Posterior vena cava (tissue), 2 donors: ENCODE measurements at places on chromosomes 1 and 21. TPM values are rescaled to one million over a fixed set of nuclear protein-coding genes. Genes with fewer than 3 reads are reported as not detected.

DNA sequence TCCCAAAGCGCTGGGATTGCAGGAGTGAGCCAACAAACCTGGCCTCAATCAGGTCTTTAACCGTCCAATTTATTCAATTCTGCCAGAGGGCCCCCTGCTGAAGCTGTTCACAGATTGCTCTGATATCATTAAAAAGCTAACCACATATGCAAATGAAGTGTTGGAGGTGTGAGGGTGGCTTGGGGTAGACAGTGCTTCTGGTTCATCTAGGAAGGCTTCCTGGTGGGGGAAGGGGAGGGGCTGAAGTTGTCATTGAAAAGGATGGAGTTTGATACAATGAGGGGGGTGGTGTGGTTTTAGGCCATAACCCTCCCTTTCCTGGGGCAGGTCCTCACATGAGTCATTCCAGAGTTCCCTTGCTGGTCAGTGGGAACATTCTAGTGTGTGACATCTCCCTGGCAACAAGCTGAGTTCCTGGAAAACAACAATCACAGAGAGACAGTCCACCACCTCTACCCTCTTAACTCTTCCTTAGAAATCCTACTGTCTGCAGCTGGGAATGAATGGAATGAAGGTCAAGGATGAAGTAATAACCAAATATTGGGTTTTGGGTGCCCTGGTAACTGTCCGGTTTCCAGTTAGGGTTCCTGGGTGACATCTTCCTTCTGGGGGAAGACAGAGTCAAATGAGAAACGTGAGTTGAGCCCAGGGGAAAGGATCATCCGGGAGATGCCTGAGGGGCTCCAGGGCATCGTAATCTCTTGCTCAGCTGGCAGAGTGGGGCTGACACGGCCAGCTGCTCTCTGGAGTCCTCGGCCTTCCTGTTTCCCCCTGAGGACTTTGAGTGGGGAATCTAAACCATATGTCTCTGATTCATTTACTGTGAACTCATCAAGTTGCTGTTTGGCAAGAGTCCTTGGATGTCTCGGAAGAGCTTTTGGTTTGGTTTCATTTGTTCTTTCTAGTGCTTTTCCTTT, 32.2 kb downstream of the BATF3 start:
- DNase-seq, result no peak

The TNFRSF8 gene
- 1.00 TPM for total RNA-seq

DNA sequence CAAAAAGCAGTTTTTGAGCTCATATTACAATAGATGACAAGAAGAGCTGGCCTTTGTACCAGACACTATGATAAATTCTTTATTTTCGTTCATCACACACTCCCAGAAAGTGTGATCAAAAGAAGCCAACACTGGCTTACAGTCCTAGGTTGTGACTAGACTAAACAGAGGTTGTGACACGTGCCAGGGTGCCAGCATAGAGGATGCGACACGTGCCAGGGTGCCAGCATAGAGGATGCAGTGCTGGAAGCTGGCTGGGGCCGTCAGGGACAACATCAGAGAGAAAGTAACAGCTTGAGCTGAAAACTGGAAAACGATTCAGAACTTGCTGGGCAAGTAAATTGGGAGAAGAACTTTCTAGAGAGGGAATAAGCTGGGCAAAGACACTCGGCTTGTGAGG, 2.2 kb downstream of the MTARC1 start:
- no peak for DNase-seq

The THEM5 gene
- not detected for total RNA-seq

GRCh38 chr1:8846263-8846662, 28.8 kb upstream of the RERE start:
- no peak for DNase-seq

DNA sequence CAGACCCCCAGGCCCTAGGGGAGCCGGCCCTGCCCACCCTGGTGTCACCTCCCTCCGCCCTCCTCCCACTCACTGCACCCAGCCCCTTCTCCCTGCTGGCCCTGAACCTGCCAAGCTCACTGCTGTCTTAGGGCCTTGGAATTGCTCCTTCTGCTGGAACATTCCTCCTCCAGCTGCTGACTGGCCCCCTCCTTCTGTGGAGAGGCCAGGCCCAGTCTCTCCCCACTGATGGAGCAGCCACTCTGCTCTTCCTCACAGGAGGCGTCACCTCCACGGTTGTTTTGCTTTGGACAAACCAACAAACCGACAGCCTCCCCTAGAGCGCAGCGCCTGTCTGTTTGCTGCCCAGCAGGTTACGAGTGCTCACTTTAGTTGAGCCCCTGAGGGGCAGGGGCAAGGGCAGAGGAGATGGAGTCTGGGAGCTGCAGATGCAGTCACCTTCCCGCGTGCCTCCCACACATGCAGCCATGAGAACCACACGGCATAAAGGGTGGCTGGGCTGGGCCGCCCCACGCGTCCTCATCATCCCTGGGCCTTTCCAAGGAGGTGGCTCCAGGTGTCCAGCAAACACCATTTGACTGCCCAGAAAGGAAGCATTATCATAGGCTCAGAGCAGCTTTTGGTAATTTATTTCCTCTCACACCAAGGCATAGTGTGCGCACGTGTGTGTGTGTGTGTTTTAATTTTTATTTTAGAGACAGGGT, 9.4 kb downstream of the OXCT2 start:
- DNase-seq, result peak; percentile 66

The CD2 gene
- 2.3 TPM for total RNA-seq
